ENCODE measurements at places on chromosomes 2 and 18.

DNA sequence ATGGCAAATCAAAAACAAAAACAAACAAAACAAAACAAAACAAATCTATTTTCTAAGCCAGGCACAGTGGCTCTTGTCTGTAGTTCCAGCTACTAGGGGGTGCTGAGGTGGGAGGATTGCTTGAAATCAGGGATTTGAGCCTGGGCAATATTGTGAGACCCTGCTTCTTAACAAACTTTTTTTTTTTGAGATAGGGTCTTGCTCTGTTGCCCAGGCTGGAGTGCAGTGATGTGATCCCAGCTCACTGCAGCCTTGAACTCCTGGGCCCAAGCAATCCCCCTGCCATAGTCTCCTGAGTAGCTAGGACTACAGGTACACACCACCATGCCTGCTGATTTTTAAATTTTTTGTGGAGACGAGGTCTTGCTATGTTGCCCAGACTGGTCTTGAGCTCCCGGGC is 6.2 kb downstream of the HPCAL1 start:
- DNase-seq: no peak

- DNase-seq: no peak
These were observed 153.4 kb downstream of the CAPN13 start for GRCh38 chr2:30653847-30654246.

DNA sequence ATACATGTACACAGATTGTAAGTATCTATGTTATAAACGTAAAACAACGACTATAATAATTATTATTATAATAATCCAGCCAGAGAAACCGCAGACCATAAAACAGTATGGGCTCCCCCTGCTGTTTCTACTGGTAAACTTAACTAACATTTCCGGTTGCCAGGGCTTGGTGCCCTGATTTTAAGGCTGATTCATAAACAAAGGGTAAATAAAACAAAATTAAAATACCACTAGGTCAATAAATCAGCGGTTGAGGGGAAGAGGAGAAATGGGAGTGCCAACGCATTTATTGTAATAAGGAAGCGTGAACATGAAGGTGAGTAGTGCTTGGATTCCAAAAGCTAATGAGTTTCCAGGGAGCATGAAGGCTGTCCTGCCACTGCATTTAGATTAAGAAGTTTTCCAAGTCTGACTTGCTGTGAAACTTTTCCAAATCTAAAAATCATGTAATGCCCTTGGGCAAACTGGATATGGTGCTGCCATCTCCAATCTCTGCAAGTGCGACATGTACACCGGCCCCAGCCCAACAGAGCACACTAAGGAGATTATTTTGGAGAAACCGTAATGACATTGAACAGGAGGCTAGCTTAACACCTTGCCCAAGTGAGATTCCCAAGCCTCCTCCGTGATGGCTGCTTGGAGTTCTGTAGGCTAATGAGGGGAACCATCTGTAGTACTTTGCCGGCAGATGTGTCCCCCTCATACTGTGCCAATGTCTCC is 50.7 kb upstream of the HNRNPA3 start:
- DNase-seq: no peak

- no peak for DNase-seq
These were observed 109.0 kb upstream of the CBLN2 start for GRCh38 chr18:72652990-72653593.

GRCh38 chr2:47238638-47239037 is 83.5 kb upstream of the STPG4 start:
- DNase-seq: no peak

- no peak for DNase-seq
These were observed 59.9 kb downstream of the KYNU start for GRCh38 chr2:142937347-142937746.

DNA sequence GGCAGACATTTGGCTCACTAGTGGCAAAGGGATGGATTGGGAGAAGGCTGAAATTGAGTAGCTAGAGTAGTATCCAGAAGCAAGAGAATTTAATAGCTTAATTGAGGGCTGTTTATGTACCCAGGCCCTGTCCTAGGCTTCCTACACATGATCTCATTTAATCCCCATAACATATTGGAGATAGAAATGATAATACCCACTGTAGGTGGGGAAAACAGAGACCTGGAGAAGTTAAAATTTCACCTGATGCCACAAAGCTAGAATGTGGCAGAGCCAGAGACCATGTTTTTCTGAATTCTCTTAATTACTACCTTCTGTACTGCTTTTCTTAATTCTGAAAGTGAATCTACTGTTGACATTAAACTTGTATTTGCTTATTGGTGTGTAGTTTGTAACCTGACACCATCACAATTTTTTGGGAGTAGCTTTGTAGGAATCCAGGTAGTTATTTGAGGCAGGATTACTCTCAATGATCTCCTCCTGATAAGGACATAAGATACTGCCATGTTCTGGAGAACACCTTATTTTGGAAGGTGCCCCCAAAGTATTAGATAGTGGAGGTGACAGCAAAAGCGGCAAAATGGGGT is 42.2 kb downstream of the RAB10 start:
- no peak for DNase-seq

DNA sequence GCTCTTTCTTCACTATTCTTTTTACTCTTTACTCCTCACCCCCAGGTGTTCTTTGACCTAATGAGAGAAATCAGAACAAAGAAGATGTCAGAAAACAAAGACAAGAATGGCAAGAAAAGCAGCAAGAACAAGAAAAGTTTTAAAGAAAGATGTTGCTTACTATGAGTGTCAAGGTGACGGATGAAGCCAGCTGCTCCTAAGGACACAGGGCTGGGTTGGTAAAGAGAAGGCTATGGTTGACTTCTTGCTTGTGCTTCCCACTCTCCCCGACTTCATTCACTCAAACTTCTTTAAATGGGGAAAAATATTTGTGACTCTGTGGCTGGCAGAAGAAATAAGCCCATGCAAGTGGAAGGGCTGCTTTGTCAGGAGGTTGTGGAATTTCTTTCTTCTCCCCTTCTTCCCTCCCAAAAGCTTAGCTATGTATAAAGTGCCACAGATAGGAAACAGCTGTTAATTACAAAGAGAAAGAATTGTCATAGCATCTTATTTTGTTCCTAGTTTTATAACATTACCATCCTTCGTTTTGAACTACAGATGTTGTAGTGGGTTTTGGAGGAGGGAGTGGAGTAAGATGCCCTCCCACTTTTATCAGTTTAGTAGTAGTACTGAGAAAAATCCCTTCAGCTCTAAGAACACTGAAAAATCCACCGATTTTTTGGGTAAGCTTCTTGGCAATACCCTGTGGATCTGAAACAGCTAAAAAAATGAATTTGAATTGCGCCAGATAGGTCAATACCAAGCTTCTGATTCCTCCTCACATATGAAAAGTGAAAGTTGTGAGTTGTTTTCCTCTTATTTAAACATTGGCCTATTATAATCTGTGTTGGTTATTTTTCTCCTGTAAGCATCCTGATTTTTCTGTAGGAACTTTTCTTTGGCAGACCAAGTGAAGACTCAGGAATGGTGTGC is 40.7 kb downstream of the RALB start:
- DNase-seq: no peak

DNA sequence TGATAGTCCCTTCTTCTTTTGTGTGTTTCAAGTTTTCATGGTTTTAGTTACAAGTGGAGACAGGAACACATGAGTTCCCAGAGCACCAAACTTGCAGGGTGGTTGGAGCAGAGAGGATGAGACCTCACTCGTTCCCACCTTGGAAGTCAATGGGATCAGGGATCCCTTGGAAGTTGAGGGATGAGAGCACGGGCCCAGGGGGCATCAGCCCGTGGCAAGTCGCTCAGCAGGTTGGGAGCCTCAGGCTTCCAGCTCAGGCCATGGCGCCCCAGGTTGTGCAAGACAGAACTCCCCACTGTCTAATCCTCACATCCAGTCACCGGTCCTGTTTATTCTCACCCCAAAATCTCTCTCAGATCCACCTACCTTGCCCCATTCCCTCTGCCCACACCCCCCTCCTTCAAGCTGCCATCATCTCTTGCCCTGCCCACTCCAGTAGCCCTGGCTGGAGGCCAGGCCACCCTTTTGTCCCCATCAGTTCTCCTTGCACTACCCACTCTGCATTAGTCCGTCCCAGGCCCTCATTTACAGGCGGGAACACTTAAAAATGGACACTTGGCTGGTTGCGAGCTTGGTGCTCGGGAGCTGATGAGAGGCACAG is 37.6 kb upstream of the FOSL2 start:
- DNase-seq: no peak

DNA sequence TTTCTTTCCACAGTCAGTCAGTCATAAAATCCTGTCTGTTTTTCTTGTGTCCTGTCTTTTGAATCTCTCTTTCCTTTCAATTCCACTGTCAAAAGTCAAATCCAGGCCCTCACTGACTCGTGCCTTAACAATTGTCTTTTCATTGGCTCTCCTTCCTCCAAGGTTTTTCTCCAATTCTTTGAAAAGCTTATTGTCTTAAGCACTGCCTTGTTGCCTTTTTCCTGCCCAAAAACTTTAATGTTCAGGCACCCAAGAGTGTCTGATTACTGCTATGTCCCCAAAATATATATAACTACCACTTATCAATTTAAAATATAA is 13.9 kb upstream of the SULT1C4 start:
- DNase-seq: no peak

DNA sequence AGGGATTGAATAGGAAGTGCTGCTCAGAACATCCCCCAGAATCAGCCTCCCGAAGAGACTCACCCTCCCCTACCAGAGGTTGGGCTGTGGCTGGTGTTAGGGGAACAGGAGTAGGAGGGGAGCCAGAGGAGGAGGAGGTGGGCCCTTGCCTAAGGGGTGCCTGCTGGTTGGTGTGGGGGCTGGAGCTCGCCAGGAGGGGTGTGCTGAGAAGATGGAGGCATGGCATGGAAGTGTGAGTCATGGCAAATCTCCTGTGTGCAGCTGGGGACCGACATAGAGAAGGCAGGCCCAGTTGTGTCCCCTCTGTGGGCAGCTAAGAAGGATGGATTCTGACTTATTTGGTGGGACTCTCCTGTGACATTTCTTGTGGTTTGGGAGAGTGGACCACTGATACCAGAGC is 73.7 kb downstream of the DGKD start:
- no peak for DNase-seq

GRCh38 chr2:43326101-43326825 is 99.9 kb upstream of the ZFP36L2 start:
- no peak for DNase-seq

DNA sequence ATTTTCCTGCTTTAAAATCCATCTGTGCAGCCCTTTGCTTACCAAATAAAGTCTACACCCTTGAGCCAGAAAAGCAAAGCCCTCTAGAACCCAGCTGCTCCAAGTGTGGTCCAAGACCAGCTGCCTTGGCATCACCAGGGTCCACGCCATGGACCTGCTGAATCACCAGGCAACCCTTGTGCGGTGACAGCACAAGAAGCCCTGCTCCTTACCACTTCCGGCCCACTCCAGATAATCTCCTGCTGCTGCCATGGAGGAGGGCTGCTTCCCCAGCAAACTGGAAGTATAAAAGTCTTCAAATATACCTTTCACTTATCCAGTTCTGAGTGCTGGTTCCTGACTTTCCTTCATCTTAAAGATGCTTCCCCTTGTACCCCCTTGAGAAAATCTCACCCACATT is 106.0 kb upstream of the PKDCC start:
- no peak for DNase-seq

DNA sequence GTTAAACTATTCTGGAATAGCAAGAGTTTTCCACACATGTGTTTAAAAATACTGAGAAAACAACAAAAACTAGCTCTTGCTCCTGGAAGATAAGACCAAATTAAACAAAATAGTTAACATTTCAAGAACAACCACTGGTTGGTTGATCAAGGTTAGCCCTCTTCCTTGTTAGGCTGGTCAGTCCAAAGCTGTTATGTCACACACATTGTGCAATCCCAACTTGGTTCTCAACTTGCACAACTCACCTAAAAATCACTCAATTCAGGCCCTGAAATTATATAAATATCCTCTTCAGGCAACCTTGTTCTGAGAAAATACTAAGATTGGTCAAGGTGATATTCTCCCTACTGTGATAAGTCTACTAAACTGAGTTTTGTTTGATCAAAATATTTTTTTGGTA is 169.7 kb upstream of the LRP1B start:
- DNase-seq: no peak

GRCh38 chr2:62718225-62718822 is 12.8 kb downstream of the EHBP1 start:
- no peak for DNase-seq
